WTC11 (cell line): ENCODE measurements at places on chromosomes 6 and 20. TPM values are rescaled to one million over a fixed set of nuclear protein-coding genes. Genes with fewer than 3 reads are reported as not detected.

- peak; percentile 59 for DNase-seq
Measured at GRCh38 chr6:131281471-131282270, 146.4 kb downstream of the AKAP7 start.

DNA sequence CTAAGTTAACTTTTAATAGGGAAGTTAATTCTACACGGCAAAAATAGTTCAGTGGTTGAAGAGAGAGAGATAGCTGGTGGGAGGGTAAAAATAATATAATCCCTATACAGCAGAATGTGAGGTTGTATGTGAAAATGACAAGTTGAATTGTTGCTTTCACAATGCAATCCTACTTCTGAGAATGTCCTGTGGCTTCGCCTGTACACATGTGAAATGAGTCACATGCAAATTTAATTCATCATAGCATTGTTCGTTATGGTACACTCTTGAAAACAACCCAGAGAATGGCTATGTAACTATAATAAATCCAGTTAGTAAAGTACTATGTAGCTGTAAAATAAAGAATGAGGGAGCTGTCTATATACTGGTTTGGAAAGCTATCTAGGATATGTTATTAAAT, 46.0 kb upstream of the HINT3 start:
- no peak for DNase-seq

DNA sequence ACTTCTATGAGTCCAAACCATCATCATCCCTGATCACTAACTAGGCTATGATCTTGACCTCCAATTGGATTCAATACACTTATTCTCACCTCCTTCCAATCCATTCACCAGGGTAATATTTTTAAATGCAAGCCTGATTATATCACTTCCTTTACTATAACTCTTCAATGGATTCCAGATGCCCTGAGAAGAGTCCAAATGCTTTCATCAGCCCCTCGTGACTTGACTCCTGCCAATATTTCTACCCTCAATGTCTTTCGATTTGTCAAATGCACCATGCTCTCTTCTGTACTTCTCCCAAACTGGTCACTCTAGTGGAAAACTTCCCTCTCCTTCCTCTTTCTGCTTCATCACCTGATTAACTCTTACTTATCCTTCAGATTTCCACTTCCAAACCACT, 70.8 kb downstream of the CD164 start:
- no peak for DNase-seq

GRCh38 chr6:43771858-43772680, 2.1 kb downstream of the VEGFA start:
- DNase-seq = peak; percentile 69

SLC2A10 gene
- total RNA-seq = 8.0 to 12.0 TPM (median 10.8 TPM) in 3 replicates

DNA sequence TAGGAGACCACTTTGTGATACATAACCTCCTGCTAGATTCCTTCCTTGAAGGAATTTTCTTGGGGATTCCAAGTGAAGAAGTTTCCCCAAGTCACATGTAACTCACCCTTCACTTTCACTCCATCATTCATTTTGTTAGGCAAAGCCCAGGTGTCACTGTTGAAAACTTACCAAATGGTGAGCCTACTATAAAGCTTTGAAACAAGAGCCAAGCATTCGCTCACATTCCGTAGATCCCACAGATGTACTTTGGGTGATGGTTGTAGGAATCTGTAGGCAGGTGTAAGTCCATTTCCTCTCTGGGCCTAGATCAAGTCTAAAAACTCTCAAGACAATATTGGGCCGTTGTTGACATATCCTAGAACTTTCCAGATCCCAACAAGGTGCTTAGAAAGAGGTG, 74.1 kb downstream of the PRDM1 start:
- DNase-seq = no peak

- no peak for DNase-seq
Measured at GRCh38 chr6:157629220-157629619, 193.8 kb upstream of the SNX9 start.

GRCh38 chr6:168054765-168055560, 24.0 kb downstream of the FRMD1 start:
- DNase-seq = no peak

DNA sequence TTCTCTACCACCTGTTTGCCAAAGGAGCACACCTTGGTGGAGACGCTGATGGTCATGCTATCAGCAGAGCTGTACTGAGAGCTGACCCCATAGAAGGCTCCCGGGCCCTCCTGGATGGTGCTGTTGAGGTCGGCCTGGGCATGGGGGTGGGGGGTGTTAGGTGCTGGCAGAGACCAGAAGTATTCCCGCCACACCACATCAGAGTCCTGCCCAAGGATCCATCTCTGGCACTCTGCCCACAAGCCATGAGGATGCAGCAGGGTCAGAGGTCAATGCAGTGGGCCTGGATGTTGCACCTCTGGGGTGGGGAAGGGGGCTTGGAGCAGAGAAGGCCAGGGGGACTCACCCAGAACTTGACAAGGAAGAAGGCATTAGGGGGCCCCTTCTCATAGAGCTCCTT, 7.4 kb downstream of the RPL10A start:
- DNase-seq = no peak

HLA-DQA1 gene
- total RNA-seq = 0.22 to 0.92 TPM (median 0.62 TPM) in 3 replicates

- no peak for DNase-seq
Measured at GRCh38 chr6:148653138-148653776, 93.6 kb upstream of the UST start.
